Prostate gland (tissue), 2 donors: ENCODE measurements at places on chromosomes 3 and 15.

DNA sequence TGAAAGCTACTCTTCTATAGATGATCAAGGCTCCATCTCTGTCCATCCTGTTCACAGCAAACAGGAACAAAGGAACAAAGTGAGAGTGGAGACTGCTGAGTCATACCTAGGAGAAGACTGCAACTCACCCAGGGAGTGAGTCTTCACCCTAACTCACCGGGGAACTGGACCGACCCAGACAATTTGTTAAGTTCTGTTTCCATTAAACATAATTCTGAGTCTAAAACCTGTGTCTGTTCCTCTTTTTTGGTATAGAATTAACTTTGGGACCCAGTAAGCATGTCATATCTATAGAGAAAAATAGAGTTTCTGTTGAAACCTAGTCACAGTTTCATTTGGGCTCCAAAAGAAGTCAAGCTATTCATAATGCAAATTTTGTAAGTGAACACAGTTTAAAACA, 21.6 kb downstream of the CCDC80 start:
- DNase-seq: no peak

DNA sequence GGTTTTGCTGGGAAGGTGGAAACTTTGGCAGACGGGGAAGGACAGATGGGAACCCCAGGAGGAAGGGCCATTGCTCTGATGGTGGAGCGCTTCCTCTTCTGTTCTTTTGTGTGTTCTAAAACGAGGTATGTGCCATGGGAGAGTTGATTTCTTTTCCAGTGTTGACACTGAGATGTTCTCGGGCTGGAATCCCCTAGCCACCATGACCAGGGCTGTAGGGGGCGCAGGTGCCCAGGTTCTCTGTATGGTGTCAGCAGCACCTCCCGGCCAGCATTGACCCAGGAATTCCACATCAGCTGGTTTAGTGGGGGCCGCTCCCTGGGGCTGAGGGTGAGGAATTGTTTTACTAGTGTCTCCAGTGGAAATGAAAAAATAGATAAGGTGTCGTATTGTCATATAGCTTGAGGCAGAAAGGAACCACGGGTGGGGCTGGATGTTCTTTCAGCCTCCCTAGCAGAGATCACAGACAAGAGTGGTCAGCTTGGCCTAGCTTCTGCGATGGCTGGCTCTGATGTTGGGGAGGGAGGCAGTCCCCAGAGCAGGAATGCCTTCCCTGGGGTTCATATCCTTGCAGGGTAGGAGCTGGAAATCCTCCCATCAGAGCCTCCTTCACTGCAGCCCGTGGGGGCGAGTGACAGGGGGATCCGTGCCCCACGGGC, 34.2 kb upstream of the ACAD9 start:
- no peak for DNase-seq

- DNase-seq: no peak
Measured at GRCh38 chr15:50251638-50252182, 13.8 kb downstream of the HDC start.

DNA sequence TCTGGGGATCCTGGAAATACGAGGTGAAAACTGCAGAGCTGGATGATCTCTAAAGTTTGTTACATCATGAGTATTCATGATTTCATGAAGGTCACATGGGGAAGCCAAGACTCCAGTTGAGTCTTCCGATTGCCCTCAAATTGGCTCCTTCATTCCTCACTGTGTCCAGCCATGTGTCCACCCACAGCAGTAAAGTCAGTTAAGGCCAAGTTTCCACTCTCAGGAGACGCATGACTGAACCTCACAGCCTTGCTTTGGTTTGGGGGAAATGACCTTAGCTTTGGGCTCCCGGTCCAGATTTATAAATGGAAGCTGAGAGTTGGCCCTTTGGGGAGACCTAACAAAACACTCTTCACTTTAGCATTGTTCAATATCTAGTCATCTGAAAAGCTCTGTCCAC, 289.7 kb upstream of the MCTP2 start:
- DNase-seq: no peak

DNA sequence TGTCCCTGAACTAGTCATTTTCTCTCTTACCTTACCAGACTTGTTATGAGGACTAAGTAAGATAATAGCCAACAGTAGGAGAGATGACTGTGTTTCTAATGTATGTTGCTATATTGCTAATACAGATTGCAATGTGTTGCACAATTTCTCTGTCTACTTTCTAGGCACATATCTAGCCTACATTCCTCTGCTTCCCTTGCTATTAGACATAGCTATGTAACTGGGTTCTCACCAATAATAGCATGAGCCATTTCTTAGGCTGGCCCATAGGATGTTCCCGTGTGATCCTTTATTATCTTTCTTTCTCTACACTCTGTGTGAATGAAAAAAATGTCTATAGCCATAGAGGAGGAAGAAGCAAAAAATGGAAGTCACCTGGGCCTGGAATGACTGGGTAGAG, 6.8 kb upstream of the LRRN1 start:
- no peak for DNase-seq
